Activated CD8-positive, alpha-beta memory T cell treated with anti-CD3 and anti-CD28 coated beads for 1 hour (primary cell): ENCODE measurements at places on chromosomes 2 and 18.

DNA sequence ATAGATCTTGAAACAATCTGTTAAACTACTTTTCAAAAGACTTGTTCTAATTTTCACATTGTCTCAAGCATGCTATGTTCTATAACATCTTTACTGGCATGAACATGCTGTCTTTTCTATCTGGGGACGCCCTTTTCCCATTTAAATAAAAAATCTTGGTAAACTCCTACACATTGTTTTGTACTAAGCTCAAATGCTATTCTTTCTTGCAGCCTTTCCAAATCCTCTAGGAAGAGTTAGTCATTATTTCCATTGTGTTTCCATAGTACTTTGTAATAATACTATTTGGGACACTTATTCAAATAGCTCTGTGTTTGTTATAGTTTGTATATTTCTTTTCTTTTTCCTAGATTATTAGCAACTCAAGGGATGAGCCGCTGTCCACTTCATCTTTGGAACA is 828.6 kb upstream of the FSHR start:
- no peak for DNase-seq

DNA sequence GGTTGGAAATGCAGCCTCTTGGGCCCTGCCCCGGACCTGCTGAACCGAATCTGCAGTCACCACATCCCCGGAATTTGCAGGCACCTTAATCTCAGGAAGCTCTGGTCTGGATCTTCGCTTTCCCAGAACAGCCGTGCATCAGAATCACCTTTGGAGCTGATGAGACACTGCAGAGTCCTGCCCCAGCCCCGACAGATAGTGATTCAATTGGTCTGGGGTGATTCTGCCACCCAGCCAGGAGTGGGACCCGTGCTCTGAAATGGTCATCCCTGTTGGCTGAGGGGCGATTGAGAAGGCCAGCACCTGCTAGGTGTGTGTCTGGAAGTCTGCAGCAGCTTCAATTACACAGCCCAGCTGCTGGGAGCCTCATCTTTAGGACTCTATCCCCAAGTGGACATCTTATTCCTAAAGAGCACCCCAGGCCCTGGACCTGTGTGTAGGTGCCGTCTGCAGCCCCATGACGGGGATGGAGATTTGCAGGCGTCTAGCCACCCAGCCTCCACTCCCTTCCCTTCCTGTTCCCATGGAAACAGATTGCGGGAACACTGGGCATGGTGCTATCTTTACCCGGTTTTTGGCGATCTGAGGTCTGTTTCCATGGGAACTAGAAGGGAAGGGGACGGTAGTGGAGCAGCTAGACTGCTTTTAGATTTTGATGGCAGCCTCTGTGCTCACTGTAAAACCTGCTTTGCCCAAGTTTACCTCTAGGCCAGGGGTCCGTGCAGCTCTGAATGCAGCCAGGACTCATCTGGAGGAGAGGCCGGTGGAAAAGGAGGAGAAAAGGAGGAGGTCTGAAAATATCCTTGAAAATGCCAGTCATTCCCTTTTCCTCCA is 156.1 kb downstream of the LDLRAD4 start:
- DNase-seq = no peak

GRCh38 chr2:119440873-119441272 is 9.2 kb downstream of the TMEM37 start:
- no peak for DNase-seq

DNA sequence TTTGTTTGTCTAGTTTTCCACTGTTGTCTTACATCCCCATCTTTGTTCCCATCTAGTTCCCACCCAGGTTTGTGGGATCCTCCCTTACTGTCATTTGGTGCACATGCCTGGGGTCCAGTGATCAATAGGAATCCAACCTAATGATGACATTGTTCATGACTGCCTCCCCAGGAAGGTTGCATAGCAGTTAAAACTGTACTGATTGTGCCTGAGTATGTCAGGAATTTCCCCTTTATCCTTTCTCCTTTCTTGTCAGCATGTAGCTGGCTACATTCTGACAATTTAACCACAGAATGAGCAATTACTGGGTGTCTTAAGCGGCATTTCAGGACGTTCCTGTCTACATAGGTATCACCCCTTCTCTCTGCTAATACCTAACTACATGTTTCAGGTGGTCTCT is 653.0 kb downstream of the CNTNAP5 start:
- no peak for DNase-seq

DNA sequence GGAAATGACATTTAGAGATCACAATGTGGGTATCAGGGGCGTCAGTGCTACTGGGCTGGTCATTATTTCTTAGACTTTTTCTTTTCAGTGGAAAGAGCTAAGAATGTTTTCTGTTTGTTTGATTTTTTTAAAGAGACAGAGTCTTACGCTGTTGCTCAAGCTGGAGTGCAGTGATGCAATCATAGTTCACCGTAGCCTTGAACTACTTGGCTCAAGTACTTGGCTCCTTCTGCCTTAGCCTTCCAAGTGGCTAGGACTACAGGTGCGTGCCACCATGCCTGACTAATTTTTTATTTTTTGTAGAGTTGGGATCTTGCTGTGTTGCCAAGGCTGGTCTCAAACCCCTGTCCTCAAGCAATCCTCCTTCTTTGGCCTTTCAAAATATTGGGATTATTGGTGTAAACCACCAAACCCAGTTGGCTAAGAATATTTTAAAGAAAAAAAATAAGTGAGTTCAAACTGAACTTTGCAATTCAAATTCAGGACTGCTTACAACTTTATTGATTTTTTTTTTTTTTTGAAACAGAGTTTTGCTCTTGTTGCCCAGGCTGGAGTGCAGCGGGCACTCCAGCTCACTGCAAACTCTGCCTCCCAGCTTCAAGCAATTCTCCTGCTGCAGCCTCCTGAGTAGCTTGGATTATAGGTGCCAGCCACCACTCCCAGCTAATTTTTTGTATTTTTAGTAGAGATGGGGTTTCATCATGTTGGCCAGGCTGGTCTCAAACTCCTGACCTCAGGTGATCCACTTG is 154.2 kb downstream of the MIB1 start:
- DNase-seq = no peak

DNA sequence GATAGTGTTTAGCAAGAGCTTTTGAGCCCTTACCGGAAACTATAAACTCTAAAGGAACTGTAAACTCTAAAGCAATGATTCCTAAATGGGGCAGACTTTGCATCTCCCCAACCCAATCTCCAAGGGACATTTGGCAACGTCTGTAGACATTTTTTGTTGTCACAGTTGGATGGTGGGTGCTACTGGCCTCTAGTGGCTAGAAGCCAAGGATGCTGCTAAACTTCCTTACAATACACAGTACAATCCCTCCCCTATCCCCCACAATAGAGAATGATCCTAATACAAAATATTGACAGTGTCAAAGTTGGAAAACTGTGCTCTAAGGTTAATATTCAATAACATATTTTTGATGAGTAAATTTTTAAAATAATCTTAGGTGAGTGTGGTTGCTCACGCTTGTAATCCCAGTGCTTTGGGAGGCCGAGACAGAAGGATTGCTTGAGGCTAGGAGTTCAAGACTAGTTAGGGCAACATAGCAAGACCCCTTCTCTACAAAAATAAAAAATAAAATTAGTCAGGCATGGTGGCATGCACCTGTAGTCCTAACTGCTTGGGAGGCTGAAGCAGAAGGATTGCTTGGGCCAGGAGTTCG is 66.7 kb downstream of the PTPN4 start:
- no peak for DNase-seq

DNA sequence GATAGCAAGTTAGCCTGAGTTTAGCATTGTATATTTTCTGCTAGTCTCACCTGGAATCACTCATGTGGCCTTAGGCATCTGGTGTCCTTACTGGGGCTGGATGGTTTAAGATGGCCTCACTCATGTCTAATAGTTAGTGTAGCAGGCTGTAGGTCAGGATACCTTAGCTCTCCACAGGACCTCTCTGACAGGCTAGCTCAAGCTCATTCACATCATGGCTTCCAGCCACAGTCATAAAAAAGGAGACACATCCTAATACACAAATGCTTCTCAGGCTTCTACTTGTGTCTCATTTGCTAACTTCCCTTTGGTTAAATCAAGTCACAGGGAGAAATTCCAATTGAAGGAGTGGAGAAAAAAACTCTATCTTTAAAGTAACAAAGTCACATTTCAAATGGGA is 47.7 kb downstream of the MYO1B start:
- DNase-seq = no peak

GRCh38 chr18:76803814-76804213 is 18.5 kb upstream of the ZNF236 start:
- DNase-seq = peak; percentile 45

GRCh38 chr2:21118302-21118920 is 5.4 kb upstream of the TDRD15 start:
- DNase-seq = no peak

- no peak for DNase-seq
These were observed 337.4 kb upstream of the PIK3C3 start for GRCh38 chr18:41617647-41618046.

GRCh38 chr2:190197143-190197720 is 122.4 kb downstream of the HIBCH start:
- no peak for DNase-seq

GRCh38 chr18:78777992-78778391 is 201.6 kb upstream of the SALL3 start:
- DNase-seq = no peak

GRCh38 chr2:32553829-32554432 is 73.9 kb upstream of the TTC27 start:
- no peak for DNase-seq

DNA sequence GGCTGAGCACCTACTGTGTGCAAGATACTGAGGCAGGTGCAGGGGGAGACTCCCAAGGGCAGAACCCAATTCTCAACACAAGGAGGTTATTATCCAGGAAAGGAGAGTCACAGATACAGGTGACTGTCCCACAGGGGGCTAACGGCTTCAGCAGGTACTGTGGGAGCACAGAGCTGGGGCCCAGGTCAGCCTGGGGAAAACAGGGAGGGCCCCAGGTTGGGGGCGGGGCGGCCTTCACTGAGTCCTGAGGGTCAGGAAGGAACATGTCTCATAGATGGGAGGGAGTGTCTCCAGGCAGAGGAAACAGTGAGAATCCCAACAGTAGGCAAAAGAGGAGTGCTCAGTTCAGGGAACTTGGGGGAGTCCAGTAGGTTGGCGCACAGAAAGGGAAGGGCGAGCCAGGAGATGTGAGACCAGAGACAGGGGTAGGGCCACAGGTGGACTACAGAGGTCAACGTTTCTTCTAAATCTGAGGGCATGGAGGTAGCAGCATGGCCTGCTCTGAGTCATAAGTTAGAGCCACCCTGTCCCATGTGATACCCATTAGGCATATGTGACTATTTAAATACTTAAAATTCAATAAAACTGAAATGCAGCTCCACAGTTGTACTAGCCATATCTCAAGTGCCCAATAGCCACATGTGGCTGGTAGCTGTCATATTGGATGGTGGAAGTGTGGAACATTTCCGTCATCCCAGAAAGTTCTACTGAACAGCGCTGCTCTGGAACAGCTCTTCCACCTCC is 157.2 kb downstream of the TTC32 start:
- DNase-seq = no peak

GRCh38 chr2:234679741-234680687 is 183.1 kb upstream of the ARL4C start:
- DNase-seq = no peak

GRCh38 chr2:79210274-79210917 is 50.8 kb upstream of the REG3A start:
- no peak for DNase-seq

- DNase-seq = no peak
These were observed 18.7 kb upstream of the DYTN start for GRCh38 chr2:206736935-206737334.

DNA sequence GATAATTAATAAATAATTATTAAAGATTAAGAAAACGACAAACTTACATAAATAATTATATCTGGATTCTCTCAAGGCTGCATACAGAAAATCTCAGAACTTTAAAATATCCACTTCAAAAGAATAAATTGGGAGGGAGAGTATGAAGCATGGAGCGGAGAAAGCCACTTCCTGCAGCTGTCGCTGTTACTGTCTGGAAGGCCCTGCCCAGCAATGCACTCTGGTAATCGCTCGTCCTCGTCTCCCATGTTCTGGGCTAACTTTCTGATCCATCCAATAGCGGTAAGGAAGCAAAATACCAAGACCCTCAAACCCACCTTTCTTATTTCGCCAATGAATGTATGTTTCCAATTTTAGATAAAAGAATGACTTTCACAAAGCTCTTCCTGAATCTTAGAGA is 26.7 kb downstream of the CYRIA start:
- DNase-seq = no peak

DNA sequence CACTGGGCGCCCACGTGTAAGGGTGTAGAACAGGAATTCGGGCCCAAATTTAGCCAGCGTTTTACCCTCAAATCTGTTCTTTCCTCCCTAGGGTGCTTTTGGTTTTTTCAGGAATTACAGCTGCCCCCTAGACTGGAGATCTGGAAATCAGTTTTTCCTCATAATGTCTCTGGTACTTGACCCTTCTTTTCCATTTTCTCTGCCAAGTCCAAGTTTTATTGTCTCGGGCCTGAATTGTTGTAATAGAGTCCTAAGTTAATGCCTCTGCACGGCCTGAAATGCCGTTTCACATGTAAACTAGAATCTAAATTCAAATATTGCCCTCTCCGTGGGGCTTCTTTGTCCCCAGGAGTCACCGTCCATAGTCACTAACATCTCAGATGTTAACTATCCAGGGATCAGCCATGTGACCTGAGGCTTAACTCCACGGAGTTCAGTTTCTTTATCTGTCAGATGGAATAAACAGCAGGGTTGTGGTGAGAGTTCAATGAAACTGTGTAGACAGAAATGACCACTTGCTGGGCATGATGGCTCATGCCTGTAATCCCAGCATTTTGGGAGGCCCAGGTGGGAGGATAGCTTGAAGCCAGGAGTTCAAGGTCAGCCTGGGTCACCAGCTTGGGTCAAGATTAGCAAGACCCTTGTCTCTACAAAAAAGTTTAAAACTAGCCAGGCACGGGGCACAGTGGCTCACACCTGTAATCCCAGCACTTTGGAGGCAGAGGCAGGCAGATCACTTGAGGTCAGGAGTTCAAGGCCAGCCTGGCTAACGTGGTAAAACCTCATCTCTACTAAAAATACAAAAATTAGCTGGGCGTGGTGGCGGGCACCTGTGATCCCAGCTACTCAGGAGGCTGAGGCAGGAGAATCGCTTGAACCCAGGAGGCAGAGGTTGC is 12.7 kb upstream of the CABLES1 start:
- DNase-seq = no peak

GRCh38 chr2:19709553-19709952 is 192.2 kb downstream of the TTC32 start:
- no peak for DNase-seq

- no peak for DNase-seq
These were observed 56.3 kb upstream of the UBXN4 start for GRCh38 chr2:135685361-135685760.
